Stimulated activated CD8-positive, alpha-beta memory T cell treated with anti-CD3 and anti-CD28 coated beads, Interleukin-7, amount 100 ng/mL, for 1 hour (primary cell): ENCODE measurements at places on chromosomes 4 and X.

- DNase-seq: no peak
Observed at GRCh38 chr4:156419080-156419685, 465.5 kb upstream of the CTSO start.

DNA sequence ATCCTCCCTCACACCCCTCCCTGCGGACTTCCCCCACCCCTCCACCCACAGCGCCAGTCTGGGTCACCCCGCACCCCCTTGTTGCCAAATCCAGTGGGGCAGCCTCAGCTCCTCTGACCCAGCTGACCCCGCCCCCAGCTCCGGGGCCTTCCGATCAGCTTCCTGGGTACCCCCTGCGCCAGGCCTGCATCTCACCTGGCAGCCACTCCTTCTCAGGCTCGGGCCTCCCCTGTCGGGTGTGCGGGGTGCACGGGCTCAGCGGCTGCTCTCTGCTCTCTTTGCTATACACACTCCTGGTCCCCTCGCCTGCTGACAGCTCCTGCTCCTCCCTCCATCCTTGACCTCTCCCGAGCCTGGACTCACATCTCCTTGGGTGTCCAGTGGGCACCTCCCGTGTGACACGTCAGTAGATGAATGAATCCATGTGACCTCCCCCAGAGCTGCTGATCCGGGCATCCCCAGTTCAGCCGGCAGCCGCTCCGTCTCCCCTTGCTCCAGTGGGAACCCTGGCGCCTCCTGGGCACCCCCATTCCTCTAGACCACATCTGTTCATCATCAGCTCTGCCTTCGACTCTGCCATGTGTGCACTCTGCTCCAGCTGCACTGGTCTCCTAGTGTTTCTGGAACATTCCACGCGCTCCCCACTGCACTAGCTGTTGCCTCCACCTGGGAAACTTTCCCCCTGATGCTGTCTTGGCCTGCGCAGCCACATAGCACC is 9.9 kb downstream of the CFAP99 start:
- DNase-seq: no peak

- no peak for DNase-seq
Observed at GRCh38 chrX:154384284-154384892, 5.3 kb downstream of the EMD start.

DNA sequence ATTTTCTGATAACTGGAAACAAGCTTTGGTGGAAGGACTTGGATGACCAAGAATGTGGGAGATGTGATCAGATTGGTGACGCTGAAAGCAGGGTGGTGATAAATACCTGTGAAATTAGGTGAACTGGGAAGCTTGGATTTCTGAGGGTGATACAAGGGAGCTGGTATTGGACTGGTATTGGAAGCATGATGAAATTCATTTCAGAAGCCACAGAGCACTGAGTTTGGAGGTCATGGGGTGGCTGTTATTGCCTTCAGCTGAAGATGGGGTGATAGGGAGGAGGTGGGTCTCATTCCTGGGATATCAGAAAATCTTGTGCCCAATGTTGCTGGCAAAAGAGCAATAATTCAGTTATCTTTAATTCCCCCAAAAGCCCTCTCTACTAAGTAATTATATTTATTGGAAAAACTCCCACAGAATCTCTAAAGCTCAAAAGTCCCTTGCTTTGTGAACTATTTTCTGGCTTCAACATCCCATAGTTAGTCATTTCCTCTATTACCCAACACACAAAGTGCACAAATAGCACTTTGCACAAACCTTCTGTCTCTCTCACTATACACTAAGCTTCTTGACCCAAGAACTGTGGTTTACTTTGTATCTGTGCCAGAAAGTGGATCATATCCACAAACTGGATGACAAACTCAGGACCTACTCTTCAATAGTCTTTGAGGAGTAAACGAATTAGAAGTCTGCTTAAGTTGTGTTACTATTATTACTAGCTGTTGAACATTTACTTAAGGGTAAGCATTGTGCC is 23.1 kb upstream of the CAMK2D start:
- DNase-seq: no peak

DNA sequence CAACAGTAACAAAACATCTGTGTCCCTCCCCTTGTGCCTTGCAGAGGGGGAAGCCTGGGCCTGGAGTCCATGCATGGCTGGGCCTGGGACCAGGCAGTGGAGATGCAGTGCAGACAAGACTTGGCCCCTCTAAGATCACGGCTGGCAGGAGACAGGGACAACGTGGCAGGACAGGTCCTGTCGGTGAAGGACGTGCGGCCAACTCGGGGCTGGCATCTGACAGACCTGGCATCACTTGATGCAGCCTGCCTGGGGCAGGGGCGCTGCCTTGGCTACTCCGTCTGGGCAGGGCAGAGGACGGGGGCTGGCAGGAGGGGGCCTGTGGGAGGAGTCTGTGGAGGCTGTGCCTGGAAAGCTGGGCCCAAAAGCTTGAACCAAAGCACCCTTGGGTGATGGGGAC is 112.1 kb downstream of the CPZ start:
- no peak for DNase-seq

GRCh38 chrX:122869171-122869570 is 314.9 kb upstream of the GRIA3 start:
- no peak for DNase-seq

DNA sequence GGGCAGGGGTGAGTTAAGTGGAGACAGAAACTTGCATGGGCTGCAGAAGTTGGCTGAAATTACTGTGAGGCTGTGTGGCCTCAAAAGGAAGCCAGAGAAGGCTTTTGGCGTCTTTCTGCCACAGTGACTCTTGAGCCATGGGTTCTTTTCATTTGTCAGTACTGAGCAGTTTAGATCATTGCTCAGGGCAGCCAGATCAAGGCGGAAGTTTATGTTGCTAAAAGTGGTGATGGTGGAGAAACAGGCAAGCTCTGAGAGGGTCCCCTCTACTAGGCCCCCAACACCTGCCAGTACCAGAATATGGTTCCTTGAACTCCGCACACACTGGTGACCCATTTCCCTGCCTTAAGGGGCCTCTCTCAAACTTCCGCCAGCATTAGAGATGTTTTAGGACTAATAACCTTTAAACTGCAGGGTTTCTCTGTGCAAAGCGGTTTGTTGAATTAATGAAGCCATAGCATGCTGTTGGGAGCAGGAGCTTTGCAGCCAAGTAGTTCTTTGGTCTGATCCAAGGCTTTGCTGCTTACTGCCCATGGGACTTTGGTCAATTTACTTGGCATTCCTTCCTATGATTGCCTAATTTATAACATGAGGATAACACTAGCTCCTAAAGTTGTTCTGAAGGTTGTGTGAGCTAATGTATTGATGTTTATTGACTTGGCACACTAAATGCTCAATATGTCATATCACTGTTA is 34.5 kb downstream of the RNF175 start:
- no peak for DNase-seq

GRCh38 chr4:141425124-141425523 is 204.4 kb downstream of the ZNF330 start:
- no peak for DNase-seq

- no peak for DNase-seq
Observed at GRCh38 chr4:153564630-153565525, 98.7 kb downstream of the TMEM131L start.

GRCh38 chr4:115293093-115293462 is 179.7 kb upstream of the NDST4 start:
- no peak for DNase-seq

- no peak for DNase-seq
Observed at GRCh38 chr4:107388736-107389274, 331.2 kb downstream of the PAPSS1 start.

GRCh38 chr4:81424336-81424735 is 47.4 kb downstream of the RASGEF1B start:
- DNase-seq: no peak

GRCh38 chrX:72247206-72247942 is 8.5 kb upstream of the ERCC6L start:
- no peak for DNase-seq

DNA sequence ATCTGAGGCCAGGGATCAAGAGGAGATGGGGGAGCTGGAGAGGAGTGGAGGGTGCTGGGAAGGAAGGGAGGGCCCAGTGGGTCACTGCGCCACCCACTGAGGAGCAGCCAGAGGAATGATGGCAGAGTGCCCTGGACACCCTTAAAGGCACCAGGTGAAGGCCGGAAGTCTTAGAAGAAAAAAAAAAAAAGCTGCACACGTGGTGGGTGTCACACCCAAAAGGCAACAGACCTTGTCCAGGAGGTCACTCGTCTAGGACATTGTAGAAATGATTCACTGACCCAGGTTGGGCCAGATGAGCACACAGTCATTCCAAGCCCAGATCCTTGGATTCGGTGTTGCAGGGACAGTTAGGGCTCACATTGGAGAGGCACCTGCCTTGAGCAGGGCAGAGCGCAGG is 93.5 kb upstream of the TRIM2 start:
- DNase-seq: no peak
